GM12878 (cell line): ENCODE measurements at places on chromosomes 12 and 14.

DNA sequence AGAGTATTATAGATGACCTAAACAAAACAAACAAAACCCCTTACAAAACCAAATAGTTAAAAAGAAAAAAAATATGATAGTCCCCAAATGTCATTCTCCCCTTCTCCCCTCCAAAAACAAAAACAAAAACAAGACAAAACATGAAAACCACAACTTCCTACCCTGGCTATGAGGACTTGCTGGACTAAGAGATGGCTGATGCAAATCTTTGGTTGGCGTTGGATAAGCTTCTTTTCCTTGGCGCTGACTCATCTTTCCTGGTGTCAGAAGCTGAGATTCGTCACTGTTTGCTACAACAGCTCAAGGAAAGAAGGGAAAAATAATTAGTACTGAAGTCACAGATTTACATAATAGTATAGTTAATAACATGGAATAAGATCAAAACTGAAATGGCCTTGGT lies 102.5 kb upstream of the BBS10 start:
- no peak overlapping the region for H3K4me3 ChIP-seq
- no peaks in the 10 kb centered on the region for H3K36me3 ChIP-seq
- H3K27ac ChIP-seq: no peak overlapping the region
- DNase-seq: no peak
- H3K4me1 ChIP-seq: no peaks in the 10 kb centered on the region

- H3K4me1 ChIP-seq: no peaks in the 10 kb centered on the region
- no peak overlapping the region for H3K27ac ChIP-seq
- no peak overlapping the region for H3K4me3 ChIP-seq
These were observed 33.4 kb upstream of the HSPB8 start for GRCh38 chr12:119145367-119145766.

DNA sequence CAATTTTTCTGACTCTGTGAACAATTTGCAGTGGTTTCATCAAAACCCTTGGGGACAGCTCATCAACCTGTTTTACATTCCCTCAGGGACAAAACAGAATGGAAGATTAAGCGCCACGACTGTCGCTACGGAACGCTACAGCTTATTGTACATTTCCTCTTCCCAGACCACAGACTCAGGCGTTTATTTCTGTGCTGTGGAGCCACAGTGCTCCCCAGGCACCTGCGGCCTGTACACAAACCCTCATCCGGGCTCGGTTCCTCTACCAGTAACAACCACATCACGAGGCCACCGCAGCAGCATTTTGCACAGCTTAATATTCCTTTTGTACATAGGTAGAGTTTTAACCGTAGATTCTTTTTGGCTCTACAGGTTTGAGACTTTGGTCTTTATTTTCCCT lies 397.4 kb upstream of the OR4E1 start:
- no peak overlapping the region for H3K4me3 ChIP-seq
- H3K4me1 ChIP-seq: peaks cover 10% of the 10 kb centered on the region
- peaks cover 9% of the 10 kb centered on the region for H3K27me3 ChIP-seq
- peak; percentile 38 for DNase-seq
- H3K27ac ChIP-seq: no peak overlapping the region

GRCh38 chr14:51828017-51828797 lies 32.2 kb upstream of the GNG2 start:
- no peaks in the 10 kb centered on the region for H3K4me1 ChIP-seq
- no peak overlapping the region for H3K27ac ChIP-seq
- no peaks in the 10 kb centered on the region for H3K27me3 ChIP-seq
- no peak overlapping the region for H3K4me3 ChIP-seq
- H3K36me3 ChIP-seq: no peaks in the 10 kb centered on the region

DNA sequence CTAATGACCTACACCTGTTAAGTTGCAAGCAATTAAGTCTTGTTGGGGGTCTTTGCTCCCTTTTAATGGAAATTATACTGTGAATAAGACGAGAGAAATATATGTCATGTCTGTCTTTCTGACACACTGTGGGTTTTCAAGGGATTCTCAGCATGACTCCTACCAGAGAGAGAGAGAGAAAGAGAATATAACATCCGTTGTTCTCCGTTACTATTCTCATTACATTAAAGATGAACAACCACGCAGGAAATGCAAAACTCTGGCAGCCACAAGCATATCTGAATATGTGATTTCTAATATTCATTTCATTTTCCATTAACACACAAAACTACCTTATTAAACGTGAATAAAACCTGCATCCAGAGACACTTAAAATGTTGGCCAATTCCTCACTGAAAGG lies 67.3 kb upstream of the EGLN3 start:
- H3K4me1 ChIP-seq: peaks cover 8% of the 10 kb centered on the region
- no peaks in the 10 kb centered on the region for H3K27me3 ChIP-seq
- H3K27ac ChIP-seq: peak overlapping the region; percentile 14

- H3K27ac ChIP-seq: no peak overlapping the region
- no peaks in the 10 kb centered on the region for H3K27me3 ChIP-seq
- H3K4me1 ChIP-seq: no peaks in the 10 kb centered on the region
- DNase-seq: no peak
These were observed 194.0 kb downstream of the EGLN3 start for GRCh38 chr14:33756833-33757232.

- no peaks in the 10 kb centered on the region for H3K36me3 ChIP-seq
- peak; percentile 41 for DNase-seq
- H3K4me1 ChIP-seq: peaks cover 15% of the 10 kb centered on the region
- peak overlapping the region; percentile 59 for H3K27ac ChIP-seq
These were observed 26.3 kb downstream of the DAAM1 start for GRCh38 chr14:59214702-59215302.

DNA sequence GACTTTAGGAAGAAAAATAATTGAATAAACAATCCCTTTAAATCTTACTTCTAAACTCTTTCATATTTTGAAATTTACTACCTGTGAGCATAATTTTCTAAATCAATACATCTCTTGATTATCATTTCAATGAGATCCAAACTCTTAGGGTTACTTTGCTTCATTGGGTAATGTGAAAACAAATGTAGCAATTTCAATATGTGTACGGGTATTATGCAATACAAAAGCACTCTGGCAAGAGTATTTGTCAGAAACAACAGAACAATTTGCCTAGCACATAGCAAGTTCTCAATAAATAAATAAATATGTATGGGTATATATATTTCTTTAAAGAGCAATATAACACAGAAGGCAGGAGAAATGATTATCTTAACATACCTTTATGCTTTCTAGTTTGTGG lies 77.1 kb downstream of the PLEKHG7 start:
- H3K27ac ChIP-seq: no peak overlapping the region
- no peak overlapping the region for H3K4me3 ChIP-seq
- no peak for DNase-seq
- peaks cover 2% of the 10 kb centered on the region; the same call in 1 of the 2 replicates for H3K4me1 ChIP-seq
- H3K27me3 ChIP-seq: no peaks in the 10 kb centered on the region

- H3K36me3 ChIP-seq: no peaks in the 10 kb centered on the region; the same call in 1 of the 2 replicates
- no peak overlapping the region for H3K4me3 ChIP-seq
- no peaks in the 10 kb centered on the region for H3K27me3 ChIP-seq
- DNase-seq: no peak
- no peak overlapping the region for H3K27ac ChIP-seq
- peaks cover 13% of the 10 kb centered on the region for H3K4me1 ChIP-seq
These were observed 342.6 kb upstream of the RGS6 start for GRCh38 chr14:71589609-71590008.

DNA sequence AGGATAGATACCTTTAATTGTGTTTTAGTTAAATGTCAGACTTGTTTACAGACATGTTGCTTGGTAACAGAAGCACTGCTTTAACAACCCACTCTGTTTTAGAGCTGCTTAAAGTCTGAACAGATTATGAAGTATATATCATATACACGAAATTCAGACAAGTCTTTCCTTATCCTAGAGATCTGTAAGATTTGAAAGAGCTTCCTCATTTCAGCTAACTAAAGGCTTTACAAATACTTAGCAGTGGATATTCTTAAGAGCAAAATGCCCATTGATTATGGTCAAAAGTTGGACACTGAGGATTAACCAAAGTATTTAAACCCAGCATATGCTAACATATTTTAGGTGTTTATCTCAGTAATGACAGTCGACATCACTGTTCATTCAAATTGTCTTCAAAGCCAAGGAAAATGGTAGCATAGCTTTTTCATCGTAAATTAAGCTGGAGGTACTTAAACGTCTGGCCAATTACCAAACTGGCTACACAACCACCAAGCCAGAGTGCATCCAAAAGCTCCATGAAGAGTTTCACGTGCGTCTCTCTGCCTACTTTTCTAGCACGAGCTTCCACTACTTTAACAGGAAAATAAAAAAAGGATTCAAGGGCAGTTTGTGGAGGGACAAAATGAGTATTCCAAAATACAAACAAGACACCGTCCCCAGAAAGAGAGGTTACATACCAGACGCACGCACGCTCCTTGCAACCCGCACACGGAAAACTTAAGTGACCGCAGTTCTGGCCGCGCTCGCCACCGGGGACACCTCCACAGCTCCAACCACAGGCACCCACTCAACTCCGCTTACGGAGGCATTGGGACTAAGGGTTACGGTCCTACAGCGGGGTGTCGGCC lies 565 bp downstream of the CEP83 start:
- no peak for DNase-seq
- no peaks in the 10 kb centered on the region for H3K4me1 ChIP-seq
- peak overlapping the region; percentile 94 for H3K27ac ChIP-seq

GRCh38 chr12:32398181-32398580 lies 1.2 kb upstream of the FGD4 start:
- H3K27ac ChIP-seq: no peak overlapping the region
- H3K36me3 ChIP-seq: no peaks in the 10 kb centered on the region
- no peak overlapping the region for H3K4me3 ChIP-seq
- H3K4me1 ChIP-seq: no peaks in the 10 kb centered on the region

DNA sequence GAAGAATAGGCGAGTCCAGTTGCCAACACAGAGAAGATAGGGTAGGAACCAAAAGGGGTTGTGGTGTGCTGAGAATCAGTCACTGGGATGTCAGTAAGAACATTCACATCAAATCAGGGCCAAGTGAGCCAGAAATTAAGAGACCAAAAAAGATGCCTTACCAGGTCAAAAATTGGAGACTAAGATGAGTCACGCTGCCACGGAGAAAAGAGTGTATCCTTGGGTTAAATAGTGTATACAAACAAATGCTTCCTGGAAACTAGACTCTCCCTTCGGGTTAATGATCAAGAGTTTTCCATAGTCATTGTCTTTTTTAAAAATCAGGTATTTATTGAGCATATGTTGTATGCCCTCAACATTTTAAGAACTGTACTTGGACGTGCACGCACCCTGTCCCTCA lies 45.2 kb upstream of the BAZ1A start:
- H3K27ac ChIP-seq: no peak overlapping the region
- no peak overlapping the region for H3K4me3 ChIP-seq
- no peaks in the 10 kb centered on the region for H3K27me3 ChIP-seq

- H3K27ac ChIP-seq: no peak overlapping the region
- no peaks in the 10 kb centered on the region for H3K36me3 ChIP-seq
- H3K4me1 ChIP-seq: peaks cover 10% of the 10 kb centered on the region
- DNase-seq: no peak
These were observed 32.6 kb upstream of the DAAM1 start for GRCh38 chr14:59155886-59156285.

GRCh38 chr12:48361664-48362339 lies 11.1 kb upstream of the ZNF641 start:
- H3K36me3 ChIP-seq: no peaks in the 10 kb centered on the region
- DNase-seq: no peak
- no peaks in the 10 kb centered on the region for H3K4me1 ChIP-seq
- H3K4me3 ChIP-seq: no peak overlapping the region
- no peak overlapping the region for H3K27ac ChIP-seq
- H3K27me3 ChIP-seq: no peaks in the 10 kb centered on the region; the same call in 1 of the 2 replicates

GRCh38 chr14:79363291-79363690 lies 848.0 kb downstream of the DIO2 start:
- H3K4me1 ChIP-seq: no peaks in the 10 kb centered on the region
- no peak overlapping the region for H3K27ac ChIP-seq
- H3K36me3 ChIP-seq: no peaks in the 10 kb centered on the region
- H3K27me3 ChIP-seq: no peaks in the 10 kb centered on the region
- H3K4me3 ChIP-seq: no peak overlapping the region

- H3K4me3 ChIP-seq: no peak overlapping the region
- DNase-seq: no peak
- H3K27ac ChIP-seq: no peak overlapping the region
- H3K36me3 ChIP-seq: no peaks in the 10 kb centered on the region
- H3K27me3 ChIP-seq: no peaks in the 10 kb centered on the region
- H3K4me1 ChIP-seq: peaks cover 38% of the 10 kb centered on the region
These were observed 3.5 kb upstream of the LPAR5 start for GRCh38 chr12:6639151-6639801.

DNA sequence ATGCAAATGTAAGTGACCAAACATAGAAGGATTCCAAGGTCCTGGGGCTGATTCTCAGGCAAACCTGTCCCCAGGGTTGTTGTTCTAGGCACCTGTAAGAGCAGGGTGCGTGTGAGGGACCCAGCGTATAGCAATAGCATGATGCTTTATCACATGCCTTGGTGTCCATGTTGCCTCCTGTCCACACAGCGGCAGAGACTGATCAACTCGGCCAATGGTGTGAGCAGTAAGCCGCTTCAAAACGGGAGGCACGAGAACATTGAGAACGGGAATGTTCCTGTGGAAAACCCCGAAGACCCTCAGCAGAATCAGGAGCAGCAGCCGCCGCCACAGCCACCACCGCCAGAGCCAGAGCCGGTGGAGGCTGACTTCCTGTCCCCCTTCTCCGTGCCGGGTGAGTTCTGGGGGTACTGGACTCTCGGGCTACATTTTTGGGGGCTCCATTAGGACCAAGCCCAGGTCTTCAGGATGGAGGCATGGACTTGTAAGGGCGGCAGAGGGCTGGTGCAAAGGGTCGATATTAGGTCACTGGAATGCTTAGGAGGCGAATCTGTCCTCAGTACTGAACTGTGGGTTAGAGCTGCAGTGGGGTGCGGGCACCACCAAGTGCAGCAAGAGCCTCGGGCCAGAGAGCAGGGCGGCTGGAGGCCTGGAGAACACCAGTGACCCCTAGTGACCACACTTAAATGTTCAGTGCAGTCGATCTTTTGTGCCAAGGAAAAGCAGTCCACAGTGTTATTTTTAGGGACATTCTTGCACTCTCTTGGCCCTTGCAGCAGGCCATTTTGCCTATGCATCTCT lies 57.2 kb upstream of the RIN3 start:
- no peak for DNase-seq
- H3K36me3 ChIP-seq: no peaks in the 10 kb centered on the region
- no peak overlapping the region for H3K4me3 ChIP-seq
- H3K4me1 ChIP-seq: peaks cover 9% of the 10 kb centered on the region
- H3K27me3 ChIP-seq: no peaks in the 10 kb centered on the region
- H3K27ac ChIP-seq: no peak overlapping the region

DNA sequence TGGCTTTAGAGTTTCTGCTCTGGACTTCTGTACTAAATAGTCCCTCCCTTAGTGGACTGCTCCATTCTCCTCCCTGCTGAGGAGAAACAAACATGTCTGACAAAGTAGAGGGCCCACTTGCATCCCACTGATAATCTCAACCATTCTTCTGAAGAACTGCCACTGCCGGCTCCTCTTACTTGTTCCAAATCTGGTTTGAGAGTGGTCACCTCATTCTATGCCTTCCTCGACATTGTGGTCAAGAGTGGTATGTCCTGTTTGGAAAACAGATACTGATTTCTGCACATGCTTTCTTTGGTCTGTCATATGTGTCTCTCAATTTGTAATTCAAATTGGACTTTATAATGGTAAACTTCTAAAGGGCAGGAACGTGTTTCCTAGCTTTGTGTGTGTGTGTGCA lies 36.3 kb upstream of the PLEKHA5 start:
- DNase-seq: no peak
- no peaks in the 10 kb centered on the region for H3K27me3 ChIP-seq
- H3K36me3 ChIP-seq: no peaks in the 10 kb centered on the region
- no peak overlapping the region for H3K27ac ChIP-seq
- no peak overlapping the region for H3K4me3 ChIP-seq

- H3K4me1 ChIP-seq: peaks cover 61% of the 10 kb centered on the region
- H3K27me3 ChIP-seq: no peaks in the 10 kb centered on the region
- no peak overlapping the region for H3K27ac ChIP-seq
- peaks cover 2% of the 10 kb centered on the region for H3K36me3 ChIP-seq
- no peak overlapping the region for H3K4me3 ChIP-seq
These were observed 153.3 kb downstream of the PRKCH start for GRCh38 chr14:61474701-61475100.
